ENCODE measurements at places on chromosomes 7 and 10. TPM values are rescaled to one million over a fixed set of nuclear protein-coding genes. Genes with fewer than 3 reads are reported as not detected.

PSD gene
- 5.4 TPM for total RNA-seq

WDR91 gene
- 27.9 TPM for total RNA-seq

DNA sequence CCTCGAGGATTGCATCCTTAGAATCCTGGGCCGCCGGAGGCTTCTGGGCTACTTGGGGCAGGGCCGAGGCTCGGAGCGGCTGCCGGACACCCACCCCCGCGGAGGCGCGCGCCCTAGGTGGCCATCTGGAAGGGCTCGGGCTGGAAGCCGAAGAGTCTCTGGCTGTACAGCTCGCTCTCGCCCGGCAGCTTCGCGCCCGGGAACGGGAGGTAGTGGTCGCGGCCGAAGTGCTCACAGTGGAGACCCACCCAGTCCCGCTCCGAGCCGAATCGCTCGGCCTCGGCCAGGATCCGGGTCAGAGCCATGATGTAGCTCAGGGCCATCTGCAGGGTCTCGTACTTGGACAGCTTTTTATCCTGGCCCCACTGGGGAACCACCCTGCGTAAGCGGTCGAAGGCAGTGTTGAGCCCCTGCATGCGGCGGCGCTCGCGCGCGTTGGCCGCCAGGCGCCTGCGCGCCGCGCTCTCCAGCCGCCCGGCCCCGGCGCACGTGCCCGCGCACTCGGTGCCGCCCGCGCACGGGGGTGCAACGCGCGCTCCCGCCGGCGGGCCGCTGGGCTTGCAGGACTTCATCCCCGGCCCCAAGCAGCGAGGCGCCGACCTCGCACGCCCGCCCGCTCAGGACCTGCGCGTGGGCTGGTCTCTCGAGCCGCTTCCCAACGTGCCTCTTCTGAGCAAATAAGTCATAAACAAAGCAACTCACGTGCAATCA lies 652 bp downstream of the ATOH7 start:
- H3K4me3 ChIP-seq = peak overlapping the region; percentile 55
- no peaks in the 10 kb centered on the region for H3K36me3 ChIP-seq
- DNase-seq = peak; percentile 88
- H3K27me3 ChIP-seq = peaks cover 51% of the 10 kb centered on the region

DNA sequence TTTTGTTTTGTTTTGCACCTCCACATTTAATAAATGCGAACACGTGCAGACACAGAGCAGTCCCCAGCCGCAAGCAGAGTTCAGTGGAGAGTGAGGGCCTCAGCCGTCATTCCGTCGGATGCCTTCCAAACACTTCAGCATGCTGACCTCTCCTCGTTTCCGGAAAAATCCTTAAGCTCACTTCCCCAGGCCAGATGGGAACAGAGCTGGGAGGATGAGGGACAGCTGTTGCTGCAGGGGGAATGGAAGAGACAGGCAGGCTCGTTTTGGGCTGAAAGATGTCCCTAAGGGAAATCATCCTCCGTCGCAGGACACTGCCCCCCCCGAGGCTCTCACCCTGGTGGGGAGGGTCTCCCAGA lies 17.2 kb upstream of the FGFR2 start:
- no peak overlapping the region for H3K27ac ChIP-seq
- peaks cover 4% of the 10 kb centered on the region for H3K27me3 ChIP-seq
- no peak overlapping the region for H3K4me3 ChIP-seq
- DNase-seq = peak; percentile 72
- no peaks in the 10 kb centered on the region for H3K4me1 ChIP-seq

DNA sequence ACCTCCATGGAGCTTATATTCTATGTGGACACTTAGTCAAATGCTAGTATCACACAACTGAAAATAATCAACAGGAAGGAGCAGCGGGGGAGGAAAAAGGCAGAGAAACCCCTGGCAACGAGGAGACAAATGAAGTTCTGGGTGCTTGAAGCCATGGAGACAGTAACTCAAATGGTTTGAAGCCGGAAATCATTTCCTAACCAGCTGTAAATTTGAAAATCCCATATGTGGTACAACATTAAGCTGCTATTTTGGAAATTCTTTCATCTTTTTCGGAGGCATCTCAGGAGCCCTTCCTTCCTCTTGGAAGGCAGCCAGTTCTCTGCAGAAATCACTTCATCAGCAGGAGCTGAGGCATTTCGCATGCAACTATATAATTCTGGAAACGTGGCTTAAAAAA lies 91.4 kb downstream of the PPP1R3C start:
- H3K36me3 ChIP-seq = no peaks in the 10 kb centered on the region
- H3K27me3 ChIP-seq = no peaks in the 10 kb centered on the region
- H3K4me1 ChIP-seq = peaks cover 5% of the 10 kb centered on the region
- no peak overlapping the region for H3K27ac ChIP-seq
- DNase-seq = peak; percentile 94

Measured in left lung (tissue), 14 donors.